Left kidney (tissue), 8 donors: ENCODE measurements at places on chromosomes 16 and 17.
A peak's percentile ranks its signal among the peaks of the same experiment; 100 is the strongest.

DNA sequence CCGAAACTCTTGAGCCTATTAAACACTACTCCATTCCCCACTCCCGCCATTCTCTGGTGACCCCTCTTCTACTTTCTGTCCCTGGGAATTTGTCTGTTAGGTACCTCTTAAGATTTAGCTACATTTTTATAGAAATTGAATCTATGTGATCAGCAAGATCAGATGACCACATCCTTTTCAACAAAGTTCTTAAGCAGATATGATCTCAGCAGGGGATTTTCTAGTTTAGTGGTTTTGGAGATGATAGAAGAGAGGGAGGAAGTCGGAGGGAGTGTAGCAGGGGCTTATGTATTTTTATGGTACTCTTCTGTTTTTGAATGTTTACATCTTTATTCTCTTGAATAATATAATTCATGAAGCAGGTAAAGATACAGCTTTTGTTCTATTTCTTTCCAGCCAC lies 40.8 kb downstream of the RPA1 start:
- DNase-seq = no peak

- DNase-seq = no peak
Observed at GRCh38 chr16:88672776-88673175, 9.9 kb upstream of the MVD start.

DNA sequence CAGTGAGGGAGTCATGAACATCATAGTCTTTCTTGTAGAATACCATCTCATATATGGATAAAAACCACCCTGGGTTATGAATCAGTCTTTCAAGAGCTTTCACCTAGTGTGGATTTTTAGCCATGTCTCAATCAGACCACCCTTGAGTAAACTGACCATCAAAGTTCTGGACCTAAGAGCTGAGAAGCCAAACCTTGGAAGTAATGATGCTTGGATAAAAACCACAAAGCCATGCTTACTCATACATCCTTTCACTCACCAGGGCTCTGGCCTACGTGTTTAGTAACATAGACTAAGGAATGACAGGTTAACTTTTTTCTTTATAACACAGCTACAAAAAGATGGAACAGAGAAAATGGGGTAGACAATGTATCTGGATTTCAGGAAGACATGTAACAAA lies 167.2 kb downstream of the STX8 start:
- DNase-seq = no peak

- DNase-seq = no peak
Observed at GRCh38 chr17:35087731-35088355, 24.3 kb upstream of the RFFL start.

DNA sequence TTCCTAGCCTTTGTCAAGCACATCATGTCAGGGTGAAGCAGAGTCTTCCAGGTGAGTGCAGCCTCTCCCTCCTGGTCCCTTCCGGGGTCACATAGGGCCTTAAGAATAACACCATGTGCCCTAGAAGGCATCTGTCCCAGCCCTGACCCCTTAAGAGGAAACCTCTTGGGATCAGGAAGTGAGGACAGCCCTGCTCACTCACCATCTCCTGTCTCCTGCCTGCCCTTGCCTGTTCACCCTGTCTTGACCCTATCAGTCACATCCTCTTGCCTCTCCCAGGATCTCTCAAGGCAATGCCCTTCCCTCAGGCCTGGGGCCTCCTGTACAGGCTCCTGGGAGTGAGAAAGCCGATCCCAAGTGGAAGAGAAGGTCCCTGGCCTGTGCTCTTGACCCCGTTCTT lies 13.9 kb downstream of the MYL4 start:
- no peak for DNase-seq

DNA sequence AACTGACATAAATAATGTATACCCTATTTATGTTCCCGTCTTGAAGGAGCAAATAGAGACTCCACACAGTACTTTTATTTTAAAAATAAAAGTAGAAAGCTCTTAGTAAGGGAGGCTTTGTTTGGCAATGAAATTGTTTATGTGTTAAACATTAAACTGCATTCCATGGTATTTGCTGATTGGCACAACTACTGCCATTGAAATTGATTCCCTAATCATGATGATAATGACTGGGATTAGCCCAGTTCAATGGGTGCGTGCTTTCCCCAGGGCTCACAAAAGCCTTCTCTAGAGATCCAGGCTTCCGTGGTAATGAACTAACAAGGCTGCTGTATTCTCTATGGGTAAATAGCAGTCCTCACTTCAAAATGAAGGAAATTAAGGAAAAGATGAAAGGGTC lies 67.5 kb downstream of the GPRC5B start:
- DNase-seq = no peak

DNA sequence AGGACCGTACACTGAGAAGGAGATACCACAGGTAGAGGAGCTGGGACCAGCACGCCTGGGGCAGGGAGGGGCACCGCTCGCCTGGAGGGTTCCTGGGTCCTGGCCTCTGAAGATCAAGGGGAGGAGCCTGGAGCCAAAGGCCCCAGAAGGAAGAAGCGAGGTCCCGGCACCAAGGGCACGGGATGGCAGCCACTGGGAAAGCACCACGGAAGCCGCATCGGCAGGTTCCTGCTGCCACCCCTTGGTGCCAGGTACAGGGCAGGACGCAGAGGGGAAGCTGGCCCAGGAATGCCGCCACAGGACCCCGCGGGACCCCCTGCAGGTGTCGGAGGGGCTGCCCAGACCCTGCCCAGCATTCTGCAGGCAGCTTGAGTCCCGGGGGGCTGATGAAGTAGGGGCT lies 42.5 kb upstream of the CBFA2T3 start:
- DNase-seq = no peak

- peak; percentile 56 for DNase-seq
Observed at GRCh38 chr16:80938004-80938878, 68.4 kb downstream of the CMC2 start.

DNA sequence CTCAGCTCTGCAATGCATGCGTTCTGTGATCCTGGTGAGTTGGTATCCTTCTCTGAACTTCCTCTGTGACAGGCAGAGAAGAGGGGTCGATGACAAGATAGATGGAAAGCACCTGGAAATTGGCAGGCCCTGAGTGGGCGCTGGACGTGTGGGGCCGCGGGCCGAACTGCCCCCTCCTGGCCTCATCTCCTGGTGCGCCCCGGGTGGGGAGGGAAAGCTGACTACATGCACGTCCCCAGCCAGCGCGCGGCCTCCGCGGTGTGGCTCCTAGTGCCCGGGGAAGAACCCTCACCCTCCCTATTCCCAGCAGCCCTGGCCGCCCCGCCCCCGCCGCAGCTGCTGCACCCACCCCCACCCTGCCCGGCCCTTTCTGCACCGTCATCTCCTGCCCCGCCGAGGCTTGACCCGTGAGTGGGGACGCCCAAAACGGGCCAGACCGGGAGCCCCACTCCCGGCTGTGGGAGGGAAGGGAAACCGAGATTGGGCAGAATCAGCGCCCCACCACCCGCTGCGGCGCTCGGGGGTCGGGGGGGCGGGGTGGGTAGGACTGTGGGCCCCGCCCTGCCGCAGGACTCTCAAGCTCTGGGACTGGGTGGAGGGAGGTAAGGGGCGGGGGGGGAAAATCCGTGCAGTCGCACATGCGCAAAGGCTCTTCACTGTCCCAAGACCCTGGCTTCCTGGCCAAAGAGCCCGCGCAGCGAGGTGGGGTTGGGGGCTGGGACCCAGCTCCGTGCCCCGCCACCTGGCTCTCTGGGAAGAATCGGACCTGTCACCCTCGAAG lies at the start of gene NOL3:
Gene NOL3 (plus strand): TSS at position 371 of the 781 bp plus-strand sequence.
- DNase-seq = no peak

GRCh38 chr17:32962320-32962711 lies 29.3 kb upstream of the SPACA3 start:
- DNase-seq = no peak

- DNase-seq = no peak
Observed at GRCh38 chr16:78984324-78984723, 616.2 kb downstream of the MAF start.

- no peak for DNase-seq
Observed at GRCh38 chr16:65548470-65548869, 426.6 kb upstream of the CDH11 start.

DNA sequence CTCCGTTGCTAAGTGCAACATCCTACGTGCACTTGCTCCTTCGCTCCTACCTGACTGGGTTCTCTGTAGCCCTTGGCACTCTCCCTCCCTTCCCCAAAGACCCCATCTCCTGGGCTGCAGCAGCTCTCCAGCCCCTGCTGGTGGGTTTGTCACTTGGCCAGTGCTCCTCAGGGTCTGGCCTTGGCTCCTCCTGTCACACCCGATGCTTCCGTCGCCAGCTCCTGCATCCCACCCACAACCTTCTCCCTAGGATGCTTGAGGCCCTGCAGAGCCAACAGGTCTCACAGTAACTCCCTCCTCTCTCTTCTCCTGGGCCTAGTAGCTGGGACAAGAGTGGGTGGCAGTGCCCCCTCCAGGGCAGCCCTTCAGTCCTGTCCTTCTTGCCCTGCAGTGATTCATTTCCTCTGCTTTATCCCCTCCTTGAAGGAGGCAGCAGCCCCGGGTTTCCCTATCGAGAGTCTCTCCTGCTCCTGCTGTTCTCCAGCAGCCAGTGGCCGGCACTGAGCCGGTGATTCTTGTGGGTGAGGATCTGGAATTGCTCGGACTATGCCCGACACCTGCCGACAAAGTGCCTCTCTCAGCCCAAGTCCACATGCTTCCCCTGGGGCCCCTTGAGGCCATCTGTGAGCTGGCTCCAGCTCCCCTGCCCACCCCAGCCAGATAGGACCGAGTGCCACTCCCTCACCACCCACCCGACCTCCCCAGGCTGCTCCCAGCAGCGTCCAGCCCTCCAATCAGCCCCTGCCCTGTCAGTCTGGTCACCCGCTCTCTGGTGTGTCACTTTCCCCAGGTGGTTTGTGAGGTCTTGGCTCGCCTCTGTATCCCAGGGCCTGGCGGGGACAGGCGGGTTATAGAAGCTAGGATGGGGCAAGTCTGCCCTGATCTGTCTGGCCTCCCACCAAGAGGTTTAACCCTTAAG lies 3.8 kb downstream of the LITAFD start:
- no peak for DNase-seq

DNA sequence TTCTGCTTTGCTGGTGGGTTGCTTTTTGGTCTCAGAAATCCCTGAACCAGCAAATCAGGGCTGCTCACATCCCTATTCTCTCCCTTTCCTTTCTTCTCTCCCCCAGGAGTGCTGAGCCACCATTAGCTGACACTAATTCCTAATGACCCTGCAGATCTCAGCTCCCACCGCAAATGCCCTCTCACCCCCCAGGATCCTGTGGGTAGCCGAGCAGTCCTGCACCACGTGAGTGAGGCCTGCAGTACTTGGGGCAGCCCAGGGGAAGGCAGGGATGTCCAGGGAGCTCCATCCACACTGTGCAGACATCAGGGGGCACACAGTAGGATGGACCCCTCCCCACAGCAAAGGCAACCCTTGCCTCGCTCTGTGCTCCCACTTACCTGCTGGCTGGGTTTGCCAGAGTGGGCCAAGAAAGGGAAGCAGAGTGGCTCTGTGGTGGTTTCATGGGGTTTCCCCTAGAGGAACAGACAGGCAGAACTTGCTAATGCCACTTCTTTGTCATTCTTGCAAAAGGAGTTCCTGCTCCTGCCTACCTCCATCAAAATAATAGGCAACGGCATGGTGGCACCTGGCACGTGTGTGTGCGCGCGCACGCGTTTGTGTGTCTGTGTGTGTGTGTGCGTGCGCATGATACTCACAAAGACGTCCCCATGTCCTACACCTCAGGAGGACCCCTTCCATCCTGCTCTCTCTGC lies 135.6 kb downstream of the GAS7 start:
- no peak for DNase-seq

DNA sequence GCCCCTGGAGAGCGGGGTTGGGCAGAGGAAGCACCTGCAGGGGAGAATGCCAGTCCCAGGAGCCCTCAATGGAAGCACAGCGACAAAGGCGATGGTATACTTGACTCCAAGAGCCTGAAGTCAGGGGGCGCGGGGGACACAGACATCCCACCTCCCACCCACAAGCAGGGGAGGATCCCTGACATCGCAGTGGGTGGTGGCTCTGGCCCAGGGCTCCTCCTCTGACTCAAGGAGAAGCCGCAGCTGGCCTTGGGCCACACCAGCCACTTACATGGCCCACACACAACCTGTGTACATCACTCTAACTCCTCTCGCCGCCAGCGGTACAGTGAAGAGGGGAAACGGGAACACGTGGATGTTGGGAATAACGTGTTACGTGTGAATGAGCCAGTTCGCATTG lies 44.3 kb downstream of the FZD2 start:
- DNase-seq = no peak

- no peak for DNase-seq
Observed at GRCh38 chr16:63623551-63624039, 1498.3 kb downstream of the CDH11 start.

DNA sequence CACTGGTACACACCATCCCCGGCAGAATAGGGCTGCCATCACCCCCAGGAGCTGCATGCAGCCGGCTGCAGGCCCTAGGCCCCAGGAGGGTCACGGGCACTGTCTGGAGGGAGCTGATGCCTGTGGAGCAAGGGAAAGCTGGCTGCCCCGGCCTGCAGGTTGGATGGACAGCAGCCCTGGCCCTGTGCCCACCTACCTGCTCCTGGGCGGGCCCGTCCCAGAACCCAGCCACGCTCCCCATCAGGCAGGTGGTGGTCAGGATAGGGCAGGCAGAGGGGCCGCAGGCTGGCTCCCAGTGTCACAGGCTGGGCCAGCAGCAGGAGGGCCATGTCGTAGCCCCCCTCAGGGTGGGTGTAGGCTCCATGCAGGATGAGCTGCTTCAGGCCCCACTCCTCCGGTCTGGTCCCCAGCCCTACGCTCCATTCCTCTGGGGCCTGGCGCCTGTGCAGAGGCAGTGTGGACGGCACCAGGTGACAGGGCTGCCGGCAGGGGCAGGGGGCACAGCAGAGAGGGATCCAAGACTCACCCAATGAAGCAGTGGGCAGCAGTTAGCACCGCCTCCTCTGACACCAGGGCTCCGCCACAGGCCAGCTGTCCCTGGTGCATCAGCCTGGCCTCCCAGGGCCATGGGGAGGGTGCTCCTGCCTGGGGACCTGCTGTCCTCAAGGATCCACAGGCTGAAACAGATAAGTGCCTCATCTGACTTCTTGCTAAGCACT lies 4.0 kb downstream of the PRSS53 start:
- DNase-seq = no peak

GRCh38 chr16:80526418-80527061 lies 14.3 kb upstream of the DYNLRB2 start:
- peak; percentile 73 for DNase-seq

- no peak for DNase-seq
Observed at GRCh38 chr17:29607557-29608195, 14.7 kb downstream of the ANKRD13B start.

GRCh38 chr17:929586-929985 lies 50.0 kb downstream of the NXN start:
- no peak for DNase-seq

GRCh38 chr17:66805567-66805966 lies 29.4 kb upstream of the CACNG5 start:
- no peak for DNase-seq

DNA sequence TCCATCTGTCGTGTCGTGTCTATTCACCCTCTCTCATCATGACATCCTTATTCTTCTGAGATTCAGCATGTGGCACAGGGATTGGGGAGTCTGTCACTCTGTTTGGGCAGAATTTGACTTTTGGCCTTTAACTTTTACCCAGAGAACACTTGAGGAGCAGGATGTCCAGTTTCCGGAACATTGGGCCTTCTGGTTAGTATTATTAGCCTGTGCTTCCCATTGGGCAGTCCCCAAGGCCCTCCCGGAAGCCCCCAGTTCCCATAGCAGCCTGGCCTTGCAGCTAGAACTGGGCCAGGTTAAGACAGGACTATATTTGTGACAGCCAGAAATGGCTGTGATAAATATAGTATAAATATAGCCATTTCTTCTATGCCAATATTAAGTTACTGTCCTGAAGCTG lies 9.6 kb downstream of the SCN4A start:
- DNase-seq = no peak
